Kasumi-1 (cell line): ENCODE measurements at places on chromosomes 4 and X.

DNA sequence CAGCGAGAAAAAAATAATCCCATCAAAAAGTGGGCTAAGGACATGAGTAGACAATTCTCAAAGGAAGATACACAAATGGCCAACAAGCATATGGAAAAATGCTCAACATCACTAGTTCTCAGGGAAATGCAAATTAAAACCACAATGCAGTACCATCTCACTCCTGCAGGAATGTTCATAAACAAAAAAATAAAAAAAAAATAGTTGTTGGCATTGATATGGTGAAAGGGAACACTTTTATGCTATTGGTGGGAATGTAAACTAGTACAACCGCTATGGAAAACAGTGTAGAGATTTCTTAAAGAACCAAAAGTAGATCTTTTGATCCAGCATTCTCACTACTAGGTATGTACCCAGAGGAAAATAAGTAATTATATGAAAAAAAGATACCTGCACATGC is 508.3 kb upstream of the MAGEB2 start:
- DNase-seq, result no peak

GRCh38 chrX:10518073-10518472 is 102.3 kb downstream of the MID1 start:
- no peak for DNase-seq

DNA sequence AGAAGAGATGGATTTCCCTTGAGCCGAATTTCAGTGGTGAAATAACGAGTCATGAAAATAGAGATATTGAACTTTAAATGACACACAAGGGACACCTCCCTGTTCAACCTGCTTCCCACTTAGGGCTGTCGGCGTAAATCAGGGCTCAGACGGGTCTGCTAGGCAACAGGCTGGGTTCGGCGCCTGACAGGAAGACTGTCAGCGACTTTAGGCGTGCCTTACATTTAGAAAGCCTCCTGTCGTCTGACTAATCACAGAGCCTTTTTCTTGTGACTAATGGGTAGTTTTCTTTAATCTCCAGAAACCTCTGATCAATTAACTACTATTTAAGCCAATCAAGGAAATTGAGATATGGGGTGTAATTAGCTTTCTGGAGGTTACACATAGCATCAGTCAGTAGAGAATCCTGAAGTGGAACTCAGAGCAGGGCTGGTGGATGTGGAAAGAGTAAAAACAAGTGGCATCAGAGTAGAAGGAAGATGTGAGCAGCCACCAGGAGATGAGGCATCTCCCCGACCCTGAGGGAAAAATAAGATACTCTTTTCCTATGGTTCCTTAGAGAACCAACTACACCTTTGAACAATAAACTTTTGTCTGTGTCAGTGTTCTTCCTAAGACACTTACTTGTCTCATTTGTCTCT is 86.2 kb upstream of the HS3ST1 start:
- no peak for DNase-seq

DNA sequence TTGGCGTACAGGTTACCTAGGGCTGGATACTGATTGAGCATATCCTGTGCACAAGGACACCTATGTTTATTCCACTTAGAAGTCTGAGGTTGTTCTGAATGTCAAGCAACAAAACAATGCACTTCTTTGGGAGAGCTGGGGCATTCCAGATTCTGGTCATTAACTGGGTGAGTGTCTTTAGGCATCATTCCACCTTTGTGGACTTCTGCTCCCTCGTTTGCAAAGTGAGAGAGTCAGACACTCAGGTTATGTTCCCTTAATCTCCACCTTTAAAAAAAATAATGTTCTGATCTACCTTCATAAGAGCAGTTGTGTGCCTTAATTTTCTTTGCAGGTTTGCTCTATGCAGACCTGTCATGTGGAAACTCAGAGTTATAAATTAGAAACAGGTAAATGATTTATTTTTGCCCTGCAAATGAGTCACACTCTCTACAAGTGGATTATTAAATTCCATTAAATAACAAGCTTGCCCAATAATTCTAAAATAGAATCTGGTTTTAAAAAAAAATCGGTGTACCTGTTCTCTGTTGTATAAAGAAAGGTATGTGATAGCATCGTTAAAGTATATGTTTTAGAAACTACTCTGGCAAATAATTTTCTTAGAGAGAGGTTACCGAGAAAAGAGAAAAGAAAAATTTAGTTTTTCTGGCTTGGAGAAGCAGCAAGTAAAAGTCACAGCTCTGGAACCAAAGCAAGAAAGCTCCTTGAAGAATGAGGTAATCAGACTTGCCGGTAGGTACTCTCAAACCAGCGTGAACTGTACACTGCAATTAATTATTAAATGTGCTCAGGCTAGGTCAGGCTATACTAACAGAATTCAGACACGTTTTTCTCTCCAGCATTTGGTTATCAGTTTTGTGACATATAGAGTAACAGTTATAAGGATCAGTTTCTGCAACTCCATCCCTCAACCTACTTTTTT is 93.2 kb downstream of the SORBS2 start:
- DNase-seq, result no peak

DNA sequence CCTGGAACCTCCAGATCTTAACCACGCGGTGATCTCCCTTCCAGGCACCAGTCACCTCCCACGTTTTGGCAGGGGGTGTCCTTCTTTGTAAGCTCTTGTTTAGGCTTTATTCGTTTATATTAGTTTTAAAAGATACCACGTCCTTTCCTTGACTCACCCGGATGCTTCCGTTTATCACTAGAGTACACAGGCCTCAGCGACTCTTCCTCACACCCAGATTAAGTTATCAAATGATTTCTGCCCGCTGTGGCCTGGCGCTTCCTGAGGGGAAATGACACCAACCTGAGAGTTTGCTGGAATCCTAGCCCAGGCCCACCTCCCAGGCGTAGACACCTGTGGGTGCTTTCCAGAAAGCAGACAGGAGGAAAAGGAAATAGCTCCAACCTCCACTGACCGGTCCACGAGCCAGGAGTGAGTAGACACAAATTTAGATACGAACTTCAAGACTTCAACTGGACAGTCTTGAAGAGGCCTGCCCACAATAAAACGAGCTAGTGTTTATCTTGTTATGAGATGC is 756 bp upstream of the ADAMTS3 start:
- DNase-seq, result no peak

DNA sequence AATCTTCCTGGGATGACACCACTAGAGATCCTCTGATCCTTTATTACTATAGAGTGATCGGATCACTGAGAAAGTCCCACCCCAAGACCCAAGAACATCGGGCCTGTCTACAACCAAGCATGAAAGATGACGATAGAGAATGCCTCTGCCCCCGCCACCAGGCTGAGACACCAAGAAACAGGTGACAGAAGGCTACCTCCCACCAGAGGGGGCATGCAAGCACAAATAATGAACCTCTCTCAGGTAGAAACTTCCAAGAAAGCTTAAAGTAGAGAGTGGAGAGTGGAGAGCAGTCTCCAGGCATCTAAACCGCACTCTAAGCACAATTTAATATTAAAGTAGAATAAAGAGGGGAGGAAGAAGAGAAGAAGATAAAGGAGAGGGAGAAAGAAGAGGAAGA is 402.6 kb downstream of the INPP4B start:
- no peak for DNase-seq

- no peak for DNase-seq
Observed at GRCh38 chrX:34325460-34325859, 193.3 kb upstream of the FAM47A start.

DNA sequence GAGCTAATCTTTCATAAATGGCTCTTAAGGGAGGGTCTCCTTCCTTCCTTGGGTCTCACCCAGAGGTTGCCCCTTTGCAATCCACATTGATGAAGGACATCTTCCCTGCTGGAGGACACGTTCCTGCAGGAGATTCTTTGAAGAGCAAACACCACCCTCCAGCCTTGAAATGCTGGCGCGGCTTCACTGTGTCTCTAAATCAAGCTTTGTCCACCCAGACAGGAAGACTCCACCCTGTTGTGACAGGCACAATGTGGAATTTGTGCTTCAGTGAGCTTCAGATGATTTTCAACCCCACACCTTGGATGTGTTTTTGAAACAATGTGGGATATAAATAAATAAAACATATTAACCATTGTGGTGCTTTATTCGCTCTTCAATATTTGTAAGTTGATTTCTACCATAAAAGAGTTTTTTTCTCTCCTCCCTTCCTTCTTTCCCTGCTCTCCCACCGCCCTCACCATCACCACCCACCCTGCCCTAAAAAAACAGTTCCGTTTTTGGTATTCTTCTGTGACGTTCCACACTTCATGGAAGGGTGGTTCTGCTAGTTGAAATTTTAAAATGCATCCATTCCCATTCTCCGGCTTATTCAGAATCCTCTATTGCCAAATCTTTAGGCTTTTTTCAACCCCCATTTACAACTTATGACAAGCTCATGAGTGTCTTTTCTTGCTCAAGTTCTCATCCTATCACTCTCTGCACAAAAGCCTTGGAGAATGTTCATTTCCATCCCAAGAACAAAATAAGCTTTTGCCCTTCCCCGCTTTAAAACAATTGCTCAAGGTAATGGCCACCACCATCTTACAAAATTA is 264.3 kb downstream of the RAPGEF2 start:
- no peak for DNase-seq

DNA sequence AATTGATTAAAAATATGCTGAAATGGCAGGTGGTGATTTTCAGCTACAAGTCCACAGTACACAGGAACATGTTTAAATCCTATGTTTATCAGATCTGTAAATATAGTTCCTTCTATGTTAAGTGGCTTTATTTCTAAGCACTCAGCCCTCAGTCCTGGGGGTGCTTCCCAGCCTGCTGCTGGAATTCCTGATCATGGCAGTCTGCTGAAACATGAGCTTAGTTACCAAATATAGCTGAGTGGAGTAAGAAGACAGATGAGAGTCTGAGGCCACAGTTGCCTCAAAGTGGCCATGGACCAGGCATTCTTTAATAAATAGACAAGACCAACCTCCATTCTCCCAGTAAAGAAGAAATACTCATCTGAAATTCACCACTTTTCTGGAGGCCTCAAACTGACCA is 17.1 kb upstream of the DDX60 start:
- no peak for DNase-seq

- no peak for DNase-seq
Observed at GRCh38 chr4:7030856-7031255, 12.3 kb upstream of the TADA2B start.

DNA sequence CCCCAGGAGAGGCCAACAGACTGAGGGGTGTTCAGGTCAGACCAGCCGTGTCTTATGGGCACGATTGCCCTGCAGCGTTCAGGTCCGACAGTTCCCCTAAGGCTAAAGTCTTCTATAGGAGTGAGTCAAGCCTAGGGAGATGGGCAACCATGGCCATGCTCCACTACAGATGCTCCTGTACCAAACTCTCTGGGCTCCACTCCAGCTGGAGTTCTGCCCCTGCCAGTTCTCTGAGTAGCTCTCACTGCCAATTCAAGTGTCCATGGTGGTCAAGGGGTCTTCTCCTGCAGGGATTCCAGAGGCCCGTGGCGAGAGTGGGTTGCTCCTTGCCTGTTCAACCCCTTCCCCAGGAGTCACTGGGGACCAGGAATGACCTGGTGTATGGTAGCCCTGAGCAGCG is 38.2 kb downstream of the BEX3 start:
- DNase-seq, result no peak

GRCh38 chr4:93384887-93385286 is 443.7 kb upstream of the ATOH1 start:
- DNase-seq, result no peak

- DNase-seq, result no peak
Observed at GRCh38 chr4:141309874-141310273, 89.2 kb downstream of the ZNF330 start.

- DNase-seq, result no peak
Observed at GRCh38 chr4:147578051-147578476, 39.1 kb upstream of the TMEM184C start.

- DNase-seq, result no peak
Observed at GRCh38 chr4:159577241-159577640, 474.4 kb downstream of the RAPGEF2 start.

DNA sequence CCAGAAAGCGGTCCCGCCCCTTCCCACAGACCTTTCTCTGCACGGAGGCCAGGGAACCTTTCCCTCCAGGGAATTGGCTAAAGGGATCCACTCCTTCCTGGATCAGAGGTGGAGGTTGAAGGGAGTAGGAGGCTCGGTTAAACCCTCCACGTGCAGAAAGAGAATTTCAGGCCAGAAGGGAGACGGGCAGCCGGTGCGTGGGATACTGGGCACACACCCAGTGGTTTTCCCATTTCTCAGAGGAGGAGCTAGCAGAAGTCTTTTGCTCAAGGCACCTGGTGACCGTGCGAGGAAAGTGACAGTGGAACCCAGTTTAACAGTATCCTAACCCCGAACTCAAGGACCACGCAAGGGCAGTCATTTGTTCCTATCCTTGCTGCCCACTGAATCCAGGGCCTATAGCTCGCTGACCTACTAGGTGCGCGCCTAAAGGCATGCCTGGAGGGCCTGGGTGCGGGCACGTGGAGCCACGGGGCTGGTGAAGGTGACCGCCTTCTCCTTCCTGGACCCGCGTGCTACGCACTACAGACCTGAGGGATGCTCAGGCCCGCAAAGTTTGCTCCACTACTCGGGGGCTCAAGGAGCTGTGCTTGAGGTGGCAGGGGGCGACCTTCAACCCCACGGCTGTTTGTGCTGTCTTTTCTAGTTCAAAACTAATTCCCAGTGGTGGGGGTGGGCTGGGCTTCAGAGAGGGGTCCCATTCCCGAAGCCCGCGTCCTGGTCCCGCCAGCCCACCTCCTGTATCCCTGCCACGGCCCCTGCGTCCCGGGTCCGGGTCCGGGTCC is 587 bp upstream of the AFF2 start:
- no peak for DNase-seq

GRCh38 chrX:72644946-72645345 is 69.2 kb downstream of the PHKA1 start:
- peak; percentile 44 for DNase-seq

DNA sequence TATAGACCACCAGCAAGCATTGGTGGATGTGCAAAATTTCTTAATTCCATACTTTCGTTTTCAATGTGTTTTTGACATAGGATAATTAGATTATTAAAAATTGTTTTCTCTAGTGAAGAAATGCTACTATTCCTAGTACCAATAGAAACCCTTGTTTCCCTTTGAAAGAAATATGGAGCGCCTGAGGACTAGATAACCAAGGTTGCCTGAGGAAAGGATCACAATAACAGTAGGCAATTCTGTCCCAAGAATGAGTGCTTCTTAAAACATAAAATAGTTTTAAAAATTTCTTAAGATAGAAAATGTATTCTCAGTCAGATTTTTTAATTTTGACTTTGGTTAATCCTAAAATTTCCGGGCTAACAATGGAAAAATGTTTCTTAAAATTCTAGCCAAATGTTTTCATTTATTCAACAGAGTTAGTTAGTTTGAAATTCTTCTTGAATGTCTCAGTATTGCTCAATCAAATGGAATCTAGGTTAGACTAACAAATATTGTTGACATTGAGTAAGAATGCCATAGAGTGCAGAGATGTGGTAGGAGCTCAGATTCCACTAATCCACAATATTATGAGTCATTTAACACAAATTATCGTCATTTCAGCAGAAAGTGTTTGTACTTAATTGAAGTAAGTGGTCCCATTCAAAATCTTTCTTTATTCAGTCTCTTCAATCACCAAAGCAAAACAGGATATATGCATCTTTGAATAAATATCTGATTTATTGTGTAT is 666.0 kb downstream of the GRID2 start:
- no peak for DNase-seq

GRCh38 chr4:10090467-10091250 is 25.9 kb downstream of the WDR1 start:
- DNase-seq, result no peak
